Stimulated activated CD4-positive, alpha-beta T cell treated with anti-CD3 and anti-CD28 coated beads, Interleukin-2, amount 100 ng/mL, for 48 hours (primary cell): ENCODE measurements at places on chromosomes 3 and 15.

DNA sequence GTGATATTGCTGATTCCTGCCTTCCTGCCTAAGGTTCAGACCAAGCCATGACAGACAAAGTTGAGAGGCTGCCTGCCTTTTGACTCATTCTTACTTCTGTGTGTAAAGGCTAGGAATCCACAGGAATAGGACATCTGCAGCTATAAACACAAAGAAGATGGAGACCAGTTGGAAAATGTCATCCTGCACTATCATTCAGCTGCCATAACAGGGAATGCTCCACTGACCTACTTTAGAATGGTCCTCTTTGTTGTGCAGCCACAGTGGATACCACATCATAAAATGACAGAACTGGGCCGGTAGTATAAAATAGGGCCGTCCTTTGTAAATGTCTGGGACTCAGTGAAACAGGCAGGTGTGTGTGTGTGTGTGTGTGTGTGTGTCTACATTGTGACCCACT lies 75.1 kb downstream of the STAC start:
- DNase-seq: no peak

- DNase-seq: no peak
Observed at GRCh38 chr3:134029256-134029733, 430 bp downstream of the SLCO2A1 start.

GRCh38 chr3:65425880-65426279 lies 612.8 kb downstream of the MAGI1 start:
- no peak for DNase-seq

DNA sequence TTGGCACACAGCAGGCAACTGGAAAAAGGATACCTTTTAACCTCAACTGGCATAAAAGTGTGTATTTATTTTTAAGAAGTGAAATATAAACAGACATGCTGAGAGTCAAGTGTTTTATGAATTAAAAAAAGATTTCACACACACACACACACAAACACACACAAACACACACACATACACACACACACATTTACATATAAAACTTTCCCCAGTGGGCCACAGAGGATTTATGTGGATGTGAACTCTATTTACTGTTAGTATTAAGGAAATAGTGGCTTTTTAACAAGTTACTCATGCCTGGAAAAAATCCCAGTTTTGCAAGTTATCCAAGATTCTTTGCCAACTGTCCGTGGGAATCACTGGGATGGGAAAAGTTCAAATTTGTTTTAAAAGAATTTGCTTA lies 725.9 kb upstream of the NR2F2 start:
- no peak for DNase-seq

GRCh38 chr3:52442409-52443267 lies 2.3 kb downstream of the SEMA3G start:
- DNase-seq: no peak

- no peak for DNase-seq
Observed at GRCh38 chr15:72369964-72370363, 5.8 kb downstream of the HEXA start.

DNA sequence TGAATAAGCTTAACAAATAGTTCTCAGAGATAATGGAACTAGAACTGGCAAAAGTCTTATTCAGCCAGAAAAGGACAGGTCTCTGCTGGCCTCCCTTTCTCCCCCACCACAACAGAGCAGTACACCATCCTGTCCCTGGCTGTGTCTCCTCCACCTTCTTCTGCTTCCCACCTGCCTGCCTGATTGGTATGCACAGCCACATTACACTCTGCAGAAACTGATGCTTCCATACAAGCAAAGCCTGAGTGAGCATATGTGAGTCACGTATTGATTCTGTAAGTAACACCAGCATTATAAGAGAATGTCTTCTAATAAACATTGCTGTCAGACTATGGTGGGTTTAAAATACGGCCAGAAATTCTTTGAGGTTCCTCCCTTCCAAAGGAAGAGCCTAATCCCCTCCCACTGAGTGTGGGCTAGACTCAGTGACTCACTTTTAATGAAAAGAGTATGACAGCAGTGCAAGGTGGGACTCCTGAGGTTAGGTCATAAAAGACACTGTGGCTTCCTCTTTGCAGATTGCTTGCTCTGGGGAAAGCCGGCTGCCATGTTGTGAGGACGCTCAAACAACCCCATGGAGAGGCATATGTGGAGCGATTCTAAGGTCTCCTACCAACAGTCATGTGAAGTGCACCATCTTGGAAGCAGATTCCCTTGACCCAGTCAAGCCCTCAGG lies 44.4 kb downstream of the ANXA2 start:
- no peak for DNase-seq

GRCh38 chr3:4688411-4688810 lies 195.3 kb downstream of the ITPR1 start:
- no peak for DNase-seq
